ENCODE measurements at places on chromosomes 6 and 20.

DNA sequence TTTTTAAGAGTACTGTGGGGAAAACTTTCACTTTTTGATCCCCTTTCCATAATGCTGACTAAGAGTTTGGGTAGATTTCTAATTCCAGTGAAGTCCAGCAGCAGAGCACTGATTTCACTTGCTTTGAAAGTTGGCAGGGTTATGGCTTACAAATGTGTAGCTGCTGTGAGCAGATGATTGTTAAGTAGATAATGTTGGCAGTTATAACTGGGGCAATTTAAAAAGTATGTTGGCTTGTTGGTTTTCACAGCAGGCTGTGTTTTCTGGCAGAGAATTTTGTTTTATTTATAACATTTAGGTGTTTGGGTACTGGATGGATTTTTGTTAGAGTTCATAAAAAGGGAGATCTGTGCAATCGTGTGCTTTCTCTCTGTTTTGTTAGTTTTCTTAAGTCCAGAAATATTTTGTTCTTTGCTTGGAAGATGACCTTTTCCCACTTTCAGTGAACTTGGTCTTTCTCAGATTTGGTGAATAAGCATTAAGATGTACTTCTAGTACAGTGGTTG is 31.4 kb downstream of the AFDN start:
- no peak for DNase-seq

GRCh38 chr6:20661721-20662120 is 127.5 kb downstream of the CDKAL1 start:
- no peak for DNase-seq

DNA sequence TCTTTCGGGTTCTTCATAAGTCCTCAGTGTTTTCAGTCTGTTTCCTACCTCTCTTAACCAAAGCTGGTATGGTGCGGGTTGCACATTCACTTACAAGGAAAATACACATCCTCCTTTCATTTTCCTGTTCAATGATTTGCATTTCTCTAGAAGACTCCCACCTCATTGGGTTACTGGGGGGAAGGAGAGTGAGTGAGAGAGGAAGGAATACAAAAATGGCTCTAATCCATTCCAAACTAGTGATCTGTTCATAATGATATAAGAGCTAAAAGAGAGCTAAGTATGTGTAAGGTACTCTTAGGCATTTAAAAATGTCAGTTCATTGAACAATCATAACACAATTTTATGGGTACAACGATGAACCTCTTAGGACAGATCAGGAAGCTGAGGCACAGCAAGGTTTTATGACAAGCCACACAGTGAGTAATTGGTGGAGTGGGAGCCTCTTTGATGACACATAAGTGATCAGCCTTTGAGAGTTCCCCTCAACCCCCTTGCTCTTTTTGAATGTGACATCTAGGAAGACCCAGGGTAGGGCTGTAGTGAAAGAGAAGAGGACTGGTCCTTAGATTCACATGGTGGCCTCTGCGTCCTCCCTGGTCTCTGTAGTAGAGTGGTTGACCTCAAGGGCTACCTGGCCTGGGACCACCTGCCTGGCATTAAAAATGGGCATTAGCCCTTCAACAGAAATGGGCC is 328.4 kb upstream of the SOX4 start:
- DNase-seq, result peak; percentile 5

DNA sequence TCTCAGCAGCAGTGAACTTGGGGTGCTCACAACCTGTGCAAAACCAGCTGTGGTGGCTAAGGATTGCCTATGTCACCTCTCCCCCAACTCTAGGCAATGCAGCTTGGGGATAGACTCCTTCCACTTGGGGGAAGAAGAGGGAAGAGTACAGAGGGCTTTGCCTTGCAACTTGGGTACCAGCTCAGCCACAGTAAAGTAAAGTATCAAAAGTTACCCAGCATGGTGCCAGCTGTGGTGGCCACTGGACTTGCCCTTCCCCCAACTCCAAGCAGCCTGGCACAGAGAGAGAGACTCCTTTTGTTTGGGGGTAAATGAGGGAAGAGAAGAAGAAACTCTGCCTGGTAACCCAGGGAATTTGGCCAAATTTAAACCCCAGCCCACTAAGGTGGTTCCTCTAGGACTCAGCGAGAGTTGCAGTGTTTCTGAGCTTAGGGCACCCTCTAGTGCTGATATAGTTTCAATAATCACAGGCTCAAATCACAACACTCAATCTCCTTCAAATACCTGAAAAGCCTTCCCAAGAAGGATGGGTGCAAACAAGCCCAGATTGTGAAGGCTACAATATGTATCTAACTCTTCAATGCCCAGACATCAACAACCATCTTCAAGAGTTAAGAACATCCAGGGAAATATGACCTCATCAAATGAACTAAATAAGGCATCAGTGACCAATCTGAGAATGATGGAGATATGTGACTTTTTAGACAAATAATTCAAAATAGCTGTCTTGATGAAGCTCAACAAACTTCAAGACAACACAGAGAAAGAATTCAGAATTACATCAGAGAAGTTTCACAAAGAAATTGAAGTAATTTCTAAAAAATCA is 7.6 kb upstream of the DEFB129 start:
- DNase-seq, result no peak

DNA sequence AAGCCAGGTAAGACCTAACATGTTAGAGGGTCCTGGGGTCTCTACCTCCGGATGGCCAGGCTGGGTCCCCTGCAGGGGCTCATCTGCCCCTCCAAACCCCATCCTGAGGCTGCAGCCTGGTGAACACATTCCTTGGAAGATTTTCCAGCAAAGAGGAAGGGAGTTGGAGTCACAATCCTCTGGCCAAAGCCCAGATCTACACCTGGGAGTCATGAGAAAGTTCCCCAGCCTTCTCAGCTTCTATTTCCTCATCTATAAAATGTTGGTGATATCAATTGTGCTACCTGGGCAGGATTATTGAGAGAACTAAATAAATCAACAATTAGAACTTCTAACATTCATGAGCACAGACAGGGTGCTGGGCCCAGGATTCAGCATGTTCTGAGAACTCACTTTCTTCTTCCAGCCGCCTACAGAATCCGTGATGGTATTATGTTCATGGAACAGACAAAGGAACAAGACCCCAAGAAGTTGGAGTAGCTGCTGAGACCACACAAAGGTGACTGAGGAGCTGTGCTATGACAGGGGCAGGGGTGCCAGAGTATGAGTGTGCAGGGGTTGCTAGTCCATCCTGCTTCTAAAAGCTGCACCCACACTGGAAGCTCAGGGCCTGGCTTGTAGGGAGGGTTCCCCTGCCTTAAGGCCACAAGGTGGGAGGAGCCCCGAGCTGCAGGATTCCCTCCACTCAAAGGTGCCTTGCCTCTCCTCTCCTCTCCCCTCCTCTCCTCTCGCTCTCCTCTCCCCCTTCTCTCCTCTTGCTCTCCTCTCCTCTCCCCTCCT is 68.9 kb downstream of the BMP7 start:
- no peak for DNase-seq

DNA sequence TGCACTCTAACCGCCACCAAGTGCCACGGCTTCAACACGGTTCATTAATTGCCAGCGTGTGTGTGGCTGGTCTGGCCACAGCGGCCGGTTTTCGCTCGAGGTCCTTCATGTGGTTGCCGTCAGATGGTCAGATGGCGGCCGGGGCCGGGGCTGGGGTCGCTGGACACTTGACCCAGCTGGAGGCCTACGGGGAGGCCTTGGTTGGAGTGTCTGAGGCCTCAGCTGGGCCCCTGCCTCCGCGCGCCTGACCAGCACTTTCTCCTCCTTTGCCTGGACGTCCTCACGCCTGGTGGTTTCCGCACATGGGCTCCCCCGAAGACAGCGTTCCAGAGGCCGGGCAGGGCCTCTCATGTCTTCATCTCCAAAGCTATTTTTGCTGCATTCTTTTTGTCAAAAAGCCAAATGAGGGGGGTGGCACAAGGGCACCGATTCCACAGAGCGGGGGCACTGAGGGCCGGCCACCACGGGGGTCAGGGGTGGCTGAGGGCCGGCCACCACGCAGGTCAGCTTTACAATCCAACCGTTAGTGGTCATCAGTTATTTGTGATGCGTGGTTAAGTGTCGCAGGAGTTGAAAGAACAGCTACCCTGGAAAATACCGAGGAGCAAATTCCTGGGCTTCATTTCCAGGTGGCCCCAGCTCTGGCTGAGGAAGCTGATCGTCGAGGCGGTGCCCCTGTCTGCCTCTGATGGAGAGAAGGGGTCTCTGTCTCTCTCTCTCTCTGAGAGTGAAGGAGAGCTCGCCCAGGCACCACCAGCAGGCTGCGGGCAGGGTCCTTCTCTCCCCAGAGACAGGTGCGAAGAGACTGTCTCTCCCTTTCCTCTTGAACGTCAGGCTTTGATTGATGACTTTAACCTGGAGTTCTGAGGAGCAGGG is 50.5 kb upstream of the FRMD1 start:
- DNase-seq, result no peak

- DNase-seq, result peak; percentile 30
Observed at GRCh38 chr20:62735331-62735821, 26.7 kb downstream of the NTSR1 start.

DNA sequence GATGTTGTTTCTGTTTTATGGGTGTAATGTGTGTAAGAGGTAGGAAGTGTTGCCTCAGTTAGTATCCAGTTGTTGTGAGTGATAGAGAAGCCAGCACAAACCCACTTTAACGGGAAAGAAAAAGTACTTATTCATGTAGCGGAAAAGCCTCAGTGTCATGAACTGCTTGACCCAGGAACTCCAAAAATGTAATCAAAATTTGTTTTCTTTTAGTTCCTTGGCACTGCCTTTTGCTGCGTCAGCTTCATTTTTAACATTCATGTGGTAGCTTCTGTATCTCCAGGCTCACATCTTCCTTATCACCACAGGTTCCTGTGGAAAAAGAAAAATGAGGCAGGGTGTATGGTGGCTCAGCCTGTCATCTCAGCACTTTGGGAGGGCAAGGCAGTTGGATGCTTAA is 46.4 kb upstream of the CCDC28A start:
- DNase-seq, result no peak

GRCh38 chr6:157892363-157892877 is 69.4 kb downstream of the SNX9 start:
- DNase-seq, result no peak

- DNase-seq, result no peak
Observed at GRCh38 chr6:123655521-123656306, 19.0 kb upstream of the TRDN start.

- DNase-seq, result no peak
Observed at GRCh38 chr6:29552512-29553051, 7.0 kb downstream of the UBD start.

DNA sequence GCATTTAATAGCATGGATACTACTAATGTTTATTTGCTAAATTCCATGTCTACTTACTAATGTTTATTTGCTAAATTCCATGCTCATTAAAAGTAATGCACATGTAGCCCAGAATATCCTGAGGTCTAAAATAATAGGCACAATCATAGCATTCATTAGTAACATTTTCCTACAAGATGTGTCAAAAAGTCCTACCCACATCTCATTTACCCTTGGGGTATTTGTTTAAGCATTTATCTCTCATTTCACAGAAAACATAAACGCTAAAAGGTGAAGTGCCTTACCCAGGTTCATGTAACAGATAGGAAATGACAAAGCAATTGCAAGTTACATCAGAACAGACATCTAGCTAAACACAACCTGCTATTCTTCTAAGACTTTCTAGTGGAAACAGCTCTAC is 457.1 kb downstream of the HACE1 start:
- DNase-seq, result no peak

- no peak for DNase-seq
Observed at GRCh38 chr6:122363769-122364483, 35.5 kb upstream of the HSF2 start.

DNA sequence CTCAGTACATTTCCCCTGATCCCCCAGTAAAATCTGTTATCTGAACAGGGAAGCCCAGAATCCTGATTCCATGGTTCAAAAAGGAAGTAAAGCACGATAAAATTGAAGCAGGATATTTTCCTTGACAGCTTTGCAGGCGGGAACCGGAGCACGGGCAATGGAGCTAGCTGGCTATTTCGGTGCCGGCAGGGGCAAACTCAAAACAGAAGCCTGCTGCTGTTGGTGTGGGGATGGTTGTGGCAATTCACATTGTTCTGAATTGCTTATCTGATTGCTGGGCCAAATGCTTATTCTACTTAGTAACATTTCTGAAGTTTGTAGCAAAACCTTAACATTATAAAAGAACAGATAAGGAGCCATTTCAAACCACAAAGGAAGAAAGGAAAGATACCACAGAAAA is 172.4 kb downstream of the MMS22L start:
- no peak for DNase-seq

GRCh38 chr6:105189026-105189820 is 9.4 kb upstream of the POPDC3 start:
- no peak for DNase-seq

- DNase-seq, result no peak
Observed at GRCh38 chr6:113755449-113756289, 101.5 kb upstream of the MARCKS start.

DNA sequence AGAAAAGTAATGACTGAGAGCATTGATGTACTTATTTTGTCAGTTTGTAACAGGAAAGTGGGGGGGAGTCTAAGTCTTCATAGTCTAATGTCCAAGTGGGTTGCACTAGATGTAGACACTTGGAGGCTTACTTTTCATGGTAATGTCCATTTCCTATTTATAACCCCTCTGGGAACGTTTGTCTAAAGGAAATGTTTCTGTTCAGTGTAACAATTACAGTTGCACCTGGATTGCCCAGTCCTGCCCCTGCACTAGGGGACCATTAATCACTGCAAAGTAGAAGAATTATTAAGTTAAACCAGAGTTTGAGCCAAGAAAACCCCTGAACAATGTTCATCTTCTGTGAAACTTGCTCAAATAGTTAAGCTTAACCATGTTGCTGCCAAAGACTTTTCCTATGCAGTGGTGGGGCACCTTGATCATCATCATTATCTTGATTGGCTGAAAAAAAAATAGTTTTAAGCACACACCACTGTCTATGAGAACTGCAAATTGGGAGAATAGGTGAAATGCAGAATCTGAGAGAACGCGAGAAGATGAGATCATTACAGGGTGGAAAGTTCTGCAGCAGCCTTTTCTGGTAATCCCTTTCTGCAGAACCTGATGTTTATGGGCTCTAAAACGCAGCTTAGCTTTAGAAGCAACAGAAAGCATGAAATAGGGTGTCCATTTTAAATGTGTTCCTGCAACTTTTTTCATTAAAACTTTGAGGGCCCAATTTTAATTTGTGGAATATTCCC is 106.0 kb downstream of the ZNF217 start:
- no peak for DNase-seq

DNA sequence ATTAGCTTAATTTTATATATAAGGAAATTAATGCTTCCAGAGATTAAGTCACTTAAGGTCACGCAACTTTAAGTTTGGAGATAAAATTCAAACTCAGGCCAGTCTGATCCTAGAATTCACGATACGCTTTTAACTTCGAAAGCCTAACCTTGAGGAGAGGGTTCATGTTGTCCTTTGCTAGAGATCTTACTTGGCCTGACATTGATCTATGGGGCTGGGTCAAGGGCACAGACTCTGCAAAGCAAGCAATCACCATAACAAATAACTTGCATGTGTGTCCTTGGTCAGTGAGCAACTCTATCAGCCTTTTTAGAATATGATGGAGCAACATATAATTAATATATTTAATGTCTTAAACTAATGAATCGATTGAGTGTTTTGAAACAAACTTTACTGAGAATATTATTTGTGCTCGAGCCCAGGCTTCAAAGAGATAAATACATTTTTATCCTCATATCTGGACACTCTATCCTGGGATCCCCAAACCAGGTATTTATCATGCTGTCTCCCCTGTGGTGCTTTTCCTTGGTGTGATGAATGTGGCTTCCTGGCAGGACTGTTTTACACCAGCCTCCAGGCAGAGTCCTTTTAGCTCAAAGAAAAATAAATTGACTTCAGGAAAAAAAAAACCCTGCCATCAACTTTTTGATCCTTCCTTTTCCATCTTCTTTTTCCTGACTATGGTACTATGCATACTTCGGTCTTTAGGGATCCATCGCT is 29.1 kb downstream of the RPS12 start:
- DNase-seq, result no peak
